ENCODE measurements at places on chromosomes 11 and 22.

DNA sequence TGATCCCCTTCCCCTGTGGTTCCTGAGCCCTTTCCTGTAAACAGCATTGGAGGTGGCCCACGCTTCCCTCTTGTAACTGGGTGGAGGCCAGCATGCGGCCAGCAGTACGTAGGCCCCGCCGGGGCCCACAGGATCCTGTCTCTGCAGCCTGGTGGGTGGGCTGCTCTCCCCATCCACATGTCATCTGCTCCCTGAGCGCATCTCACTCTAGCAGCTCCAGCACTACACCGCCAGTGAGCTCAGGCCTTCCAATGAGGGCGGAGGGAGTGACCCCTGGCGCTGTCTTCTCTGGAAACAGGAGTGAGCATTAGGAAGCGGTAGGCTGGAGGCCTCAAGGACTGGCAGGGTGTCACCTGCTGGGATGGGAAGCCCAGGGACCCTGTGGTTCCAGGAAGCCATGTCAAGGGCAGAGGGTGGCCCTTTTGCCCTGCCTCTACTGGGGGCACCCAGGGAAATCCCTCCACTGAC is 363.9 kb downstream of the TBC1D22A start:
- DNase-seq: no peak

DNA sequence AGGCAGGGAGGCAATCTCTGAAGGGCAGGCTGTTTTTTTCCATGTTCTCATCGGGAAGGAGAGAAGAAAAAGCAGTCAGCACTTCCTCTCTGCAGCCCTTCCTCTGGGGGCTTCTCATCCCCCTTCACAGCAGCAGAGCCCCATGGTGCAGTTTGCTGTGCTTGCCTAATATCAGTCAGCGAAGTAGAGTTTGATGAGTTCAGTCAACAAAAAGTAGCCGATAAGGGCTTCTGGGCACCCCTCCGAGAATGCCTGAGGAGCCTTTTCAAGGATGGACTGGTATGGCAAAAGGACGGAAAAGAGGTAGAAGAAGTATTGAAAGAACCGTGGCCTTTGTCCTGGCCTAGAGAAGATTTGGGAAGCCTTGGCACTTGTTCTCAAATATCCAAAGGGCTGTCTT is 55.6 kb downstream of the NAV2 start:
- no peak for DNase-seq

GRCh38 chr11:20647976-20648565 is 21.3 kb upstream of the NELL1 start:
- peak; percentile 48 for DNase-seq

DNA sequence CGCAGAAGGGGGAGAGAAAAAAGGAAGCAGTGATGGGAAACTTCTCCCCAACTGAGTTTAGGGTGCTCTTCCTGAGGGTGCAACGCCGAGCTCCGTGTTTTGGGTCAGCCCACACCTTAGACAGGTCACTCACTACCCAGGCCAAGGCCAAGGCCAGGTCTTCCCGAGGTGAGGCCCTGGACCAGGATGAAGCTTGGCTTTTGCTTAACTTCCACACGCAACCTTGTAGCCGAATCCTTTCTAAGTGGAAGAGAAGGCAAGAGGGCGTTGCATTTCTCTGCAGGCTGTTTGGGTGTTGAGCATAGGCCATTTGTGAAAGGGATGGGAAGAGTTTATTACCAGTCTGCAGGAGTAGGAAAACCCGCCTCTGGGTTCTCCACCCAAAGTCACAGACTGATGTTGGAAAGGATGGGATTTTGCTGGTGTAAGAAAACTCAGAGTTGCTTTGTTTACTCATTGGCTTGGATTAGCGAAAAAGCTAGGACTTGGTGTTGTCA is 1.5 kb downstream of the KREMEN1 start:
- no peak for DNase-seq

GRCh38 chr11:116283300-116283699 is 489.5 kb downstream of the BUD13 start:
- no peak for DNase-seq

DNA sequence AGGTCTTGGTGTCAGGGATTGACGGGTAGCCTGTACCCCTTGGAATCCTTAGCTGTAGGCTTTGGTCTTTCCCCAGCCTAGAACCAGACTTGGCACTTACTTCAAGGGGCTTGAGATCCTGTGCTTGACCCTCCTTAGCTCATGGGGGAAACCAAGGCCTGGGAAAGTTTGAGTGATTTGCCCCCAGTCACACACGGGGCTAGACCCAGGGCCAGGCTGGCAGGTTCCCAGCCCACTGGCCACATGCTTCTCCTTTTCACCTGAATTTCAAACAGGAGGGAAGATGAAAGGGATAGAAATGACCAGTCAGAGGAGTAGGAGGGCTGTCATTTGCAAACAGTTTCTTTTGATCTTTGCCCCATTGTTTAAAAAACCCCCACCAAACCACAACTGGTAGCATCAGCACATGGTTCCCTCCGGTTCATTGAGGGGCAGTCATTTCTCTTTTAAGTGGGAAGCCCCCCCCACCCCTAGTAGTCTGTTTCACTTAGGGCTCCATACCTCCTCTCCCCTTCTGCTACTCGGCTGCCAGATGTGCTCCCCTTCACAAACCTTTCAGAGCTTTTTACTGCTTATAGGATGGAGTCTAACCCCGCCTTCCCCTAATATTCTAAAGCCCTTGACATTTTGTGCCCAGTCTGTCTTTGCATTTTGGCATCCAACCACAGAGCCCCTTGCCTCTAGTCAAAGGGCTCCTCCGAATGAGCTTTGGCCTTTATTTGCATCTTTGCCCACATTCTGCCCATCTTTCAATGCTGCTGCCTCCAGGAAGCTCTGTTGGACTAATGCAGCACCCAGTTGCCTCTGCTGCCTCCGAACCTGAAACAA is 37.6 kb downstream of the ZNRF3 start:
- DNase-seq: no peak

DNA sequence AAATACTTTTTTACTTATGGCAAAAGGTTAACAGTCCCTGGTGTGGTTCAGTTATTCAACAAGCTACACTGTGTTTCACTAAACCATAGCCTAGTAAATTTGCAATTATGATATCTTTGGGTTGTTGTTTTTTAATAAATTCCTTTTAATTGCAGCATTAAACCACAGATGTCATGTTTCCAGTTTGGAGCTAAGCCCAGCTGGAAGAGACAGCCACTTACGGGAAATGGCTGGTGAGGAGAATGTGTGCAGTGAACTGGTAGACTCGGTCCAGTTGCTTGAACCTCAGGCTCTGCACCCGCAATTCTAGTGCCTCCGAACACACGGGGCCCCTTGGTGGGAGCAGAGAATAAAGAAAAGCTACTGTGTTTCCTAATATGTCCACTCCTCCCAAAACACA is 70.8 kb downstream of the WNT11 start:
- no peak for DNase-seq

- DNase-seq: no peak
These were observed 50.3 kb downstream of the CELSR1 start for GRCh38 chr22:46486996-46487717.

GRCh38 chr11:35947437-35947836 is 3.6 kb downstream of the LDLRAD3 start:
- DNase-seq: no peak

- DNase-seq: no peak
These were observed 203.1 kb upstream of the MTMR2 start for GRCh38 chr11:96126917-96127595.

DNA sequence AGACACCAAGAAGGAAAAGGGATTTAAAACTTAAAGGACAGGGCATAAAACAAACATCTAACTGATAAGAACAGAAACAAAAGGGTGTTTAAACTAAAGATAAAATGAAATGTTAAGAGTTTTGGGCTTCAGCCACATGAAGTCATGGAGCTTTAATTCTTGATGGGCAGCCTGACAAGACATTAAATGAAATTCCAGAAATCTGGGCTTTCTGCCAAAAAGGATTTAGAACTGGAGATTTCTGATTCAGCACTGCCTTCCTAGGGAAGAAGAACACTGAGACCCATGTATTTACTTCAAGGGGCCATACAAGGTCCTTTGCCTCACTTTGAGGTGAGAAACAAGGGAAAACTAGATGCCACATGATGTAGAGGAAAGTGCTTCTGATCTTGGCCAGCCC is 355.9 kb upstream of the RAG2 start:
- no peak for DNase-seq

DNA sequence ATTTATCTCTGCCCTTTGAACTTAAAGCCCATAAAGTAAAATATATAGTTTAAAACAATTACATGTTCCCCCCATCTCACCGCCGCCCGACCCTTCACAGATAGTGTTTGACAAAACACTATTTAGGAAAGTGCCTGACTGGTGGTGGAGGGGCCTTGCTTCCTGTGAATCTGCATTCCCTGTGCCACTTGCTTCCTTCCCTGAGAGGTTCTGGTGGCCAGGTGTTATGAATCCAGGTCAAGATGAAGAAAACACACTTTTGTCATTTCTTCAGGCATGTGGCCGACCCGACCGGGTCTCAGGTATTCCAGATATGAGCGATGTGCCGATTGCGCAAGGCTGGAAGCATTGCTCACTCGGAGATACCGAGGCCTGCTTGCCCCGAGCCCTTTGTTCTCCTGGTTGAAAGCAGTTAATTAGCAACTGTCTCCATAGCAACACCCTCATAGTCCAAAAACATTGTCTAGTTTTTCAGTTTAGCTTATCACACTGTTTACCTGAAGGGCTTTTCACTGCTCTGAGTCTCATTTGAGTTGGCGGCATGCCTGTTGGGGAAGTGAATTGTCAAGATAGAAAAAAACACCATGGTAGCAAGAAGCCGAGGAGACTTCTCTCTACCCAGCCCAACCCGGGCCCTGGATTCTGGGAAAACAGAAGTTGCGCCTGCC is 128.3 kb downstream of the TEAD1 start:
- DNase-seq: no peak

DNA sequence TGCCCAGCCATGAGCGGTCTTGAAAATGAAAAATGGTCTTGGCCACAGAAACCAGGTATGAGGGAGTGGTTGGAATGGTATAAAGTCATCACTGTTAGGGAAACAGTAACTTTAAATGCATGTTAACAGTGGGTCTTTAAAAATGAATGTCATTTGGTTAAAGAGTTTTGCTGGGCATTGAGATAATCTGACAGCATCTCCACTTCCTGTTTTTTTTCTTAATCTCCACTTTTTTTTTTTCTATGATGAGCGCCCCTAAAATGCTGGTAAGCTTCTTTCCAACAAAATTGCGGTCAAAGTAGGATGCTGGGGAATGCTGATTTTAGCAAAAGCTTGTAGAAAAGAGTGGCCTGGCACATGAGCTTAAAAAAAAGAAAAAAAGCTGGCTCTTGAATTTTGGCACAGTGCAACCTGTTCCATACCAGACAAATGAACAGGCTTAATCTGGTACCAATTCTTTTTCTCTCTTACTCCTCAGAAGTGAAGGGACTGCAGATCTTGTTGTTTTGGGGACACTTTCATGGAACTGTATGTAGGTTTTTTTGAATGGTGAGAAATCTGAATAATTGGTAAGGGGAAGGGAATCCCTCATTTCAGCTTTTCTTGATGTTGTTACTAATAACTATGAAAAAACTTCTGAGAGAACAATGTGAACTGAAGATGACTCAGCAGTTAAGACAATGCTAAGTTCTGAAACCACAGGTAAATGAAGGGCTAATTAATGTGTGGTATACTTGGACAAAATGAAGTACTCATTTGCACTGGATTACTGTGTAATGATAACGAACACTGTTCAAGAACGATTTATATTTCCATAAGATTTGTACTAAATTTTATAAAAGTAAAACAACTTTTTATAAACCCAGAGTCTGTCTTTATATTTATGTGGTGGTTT is 3.1 kb upstream of the ARHGEF12 start:
- peak; percentile 65 for DNase-seq

GRCh38 chr22:30351226-30351625 is 5.5 kb downstream of the SF3A1 start:
- DNase-seq: no peak

DNA sequence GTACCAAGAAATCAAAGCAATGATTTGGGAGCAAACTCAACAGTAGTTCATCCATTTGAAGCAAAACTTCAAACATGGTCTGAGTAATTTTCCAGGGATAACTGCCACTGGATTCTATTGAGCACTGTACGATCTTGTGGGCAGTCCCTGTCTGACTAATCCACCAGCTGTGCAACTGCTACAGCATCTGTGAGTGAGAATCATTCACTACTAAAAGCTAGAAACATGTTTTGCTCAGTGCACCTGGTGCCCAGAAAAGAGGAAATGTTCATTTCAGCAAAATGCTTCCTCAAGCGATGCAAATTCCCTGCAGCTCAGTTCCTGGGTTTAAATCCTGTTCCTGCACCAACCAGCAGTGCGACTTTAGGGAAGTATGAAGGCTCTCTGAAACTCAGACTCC is 1077.9 kb downstream of the DLG2 start:
- peak; percentile 46 for DNase-seq

Data from MM.1S (cell line).